ENCODE measurements at places on chromosomes 5 and 9.
A peak's percentile ranks its signal among the peaks of the same experiment; 100 is the strongest.

DNA sequence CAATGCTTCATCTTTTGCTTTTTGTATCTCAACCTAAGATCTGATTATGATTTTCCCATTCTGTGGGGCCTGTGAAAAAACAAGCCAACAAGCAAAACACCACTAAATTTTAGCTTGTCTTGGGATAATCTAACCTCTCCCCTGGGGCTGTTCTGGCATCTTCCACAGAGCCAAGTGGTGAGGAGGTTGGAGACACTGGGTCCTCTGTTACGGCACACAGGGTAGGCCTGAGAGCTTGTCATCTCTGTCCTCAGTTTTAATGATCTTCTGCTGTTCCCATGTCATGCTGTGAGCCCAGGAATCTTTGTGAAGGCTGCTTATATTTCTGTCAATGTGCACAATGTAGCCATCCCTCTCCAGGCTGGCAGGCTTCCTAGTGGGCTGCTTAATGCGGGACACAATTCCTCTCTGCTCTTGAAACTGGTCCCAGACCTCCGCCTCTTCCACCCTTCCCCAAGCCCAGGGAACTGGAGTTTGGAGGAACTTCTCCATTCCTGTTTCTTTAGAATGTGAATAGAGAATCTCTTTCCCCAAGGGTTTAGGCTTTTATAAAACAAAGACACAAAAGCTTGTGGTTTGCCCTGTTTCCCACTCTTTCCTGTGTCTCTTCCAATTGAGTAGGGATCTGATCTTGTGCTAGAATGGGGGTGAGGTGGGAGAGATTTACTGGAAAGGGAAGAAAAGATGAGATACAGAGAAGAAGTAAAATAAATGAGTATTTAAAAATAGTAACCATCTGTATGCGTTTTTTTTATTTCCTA is 30.9 kb upstream of the SEMA6A start:
- DNase-seq: no peak

DNA sequence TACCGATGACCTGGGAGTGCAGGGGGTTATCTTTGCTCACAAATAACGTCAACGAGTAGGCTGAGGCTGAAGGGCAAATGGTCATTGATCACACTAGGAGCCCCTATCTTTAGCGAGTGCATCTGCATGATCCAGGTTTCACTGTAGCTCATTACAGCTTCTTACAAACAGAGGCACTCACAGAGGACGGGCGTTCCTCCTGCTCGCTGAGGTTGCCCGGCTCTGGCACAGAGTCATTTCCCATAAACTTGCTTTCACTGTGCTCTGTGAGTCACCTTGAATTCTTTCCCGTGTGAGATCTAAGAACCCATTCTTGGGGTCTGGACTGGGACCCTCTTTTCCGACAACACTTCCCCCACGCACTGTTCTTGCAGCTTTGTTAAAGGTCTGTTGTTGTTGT is 1.9 kb upstream of the PAEP start:
- no peak for DNase-seq

DNA sequence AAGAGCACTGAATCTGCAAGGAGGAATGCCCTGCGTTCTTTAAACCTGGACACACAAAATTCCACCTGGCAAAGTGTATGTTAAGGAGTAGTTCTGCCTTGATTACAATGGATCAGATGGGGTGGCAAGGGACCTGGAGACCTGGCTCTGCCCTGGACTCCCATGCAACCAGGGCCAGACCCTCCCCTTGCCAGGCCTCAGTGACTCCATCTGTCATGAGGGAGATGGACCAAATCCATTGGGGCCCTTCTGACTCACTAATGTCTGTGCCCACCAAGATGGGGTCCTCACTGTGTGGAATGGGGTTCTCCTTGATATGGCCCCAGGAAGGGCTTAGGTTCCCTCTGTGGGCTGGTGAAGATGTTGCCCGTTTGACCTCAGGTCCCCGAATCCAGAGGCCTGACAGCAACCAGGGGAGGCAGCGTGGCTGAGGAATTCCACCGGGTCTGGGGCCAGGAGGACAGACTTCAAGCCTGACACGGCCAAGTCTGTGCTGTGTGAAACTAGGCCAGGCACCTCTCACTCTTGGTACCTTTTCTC is 100.3 kb downstream of the PAX5 start:
- DNase-seq: no peak

GRCh38 chr9:38054653-38055052 is 14.4 kb downstream of the SHB start:
- DNase-seq: no peak

DNA sequence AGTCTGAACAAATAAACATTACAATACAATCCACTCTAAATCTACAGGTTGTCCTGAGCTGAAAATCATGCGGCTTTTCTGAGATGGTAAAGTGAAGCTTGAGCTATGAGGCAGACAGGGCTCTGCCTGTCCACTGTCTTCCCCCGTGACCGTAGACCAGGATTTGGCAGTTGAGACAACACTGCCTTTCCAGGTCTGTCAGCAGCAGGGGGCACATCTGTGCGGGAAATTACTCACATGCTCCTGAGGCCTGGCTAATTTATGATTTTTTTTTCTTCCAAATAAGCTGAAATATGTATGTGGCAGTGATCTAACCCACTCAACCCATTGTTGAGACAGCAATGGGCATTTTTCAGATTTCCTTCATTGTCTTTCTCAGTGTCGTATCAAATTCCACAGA is 307.9 kb downstream of the FBXL7 start:
- DNase-seq: no peak

DNA sequence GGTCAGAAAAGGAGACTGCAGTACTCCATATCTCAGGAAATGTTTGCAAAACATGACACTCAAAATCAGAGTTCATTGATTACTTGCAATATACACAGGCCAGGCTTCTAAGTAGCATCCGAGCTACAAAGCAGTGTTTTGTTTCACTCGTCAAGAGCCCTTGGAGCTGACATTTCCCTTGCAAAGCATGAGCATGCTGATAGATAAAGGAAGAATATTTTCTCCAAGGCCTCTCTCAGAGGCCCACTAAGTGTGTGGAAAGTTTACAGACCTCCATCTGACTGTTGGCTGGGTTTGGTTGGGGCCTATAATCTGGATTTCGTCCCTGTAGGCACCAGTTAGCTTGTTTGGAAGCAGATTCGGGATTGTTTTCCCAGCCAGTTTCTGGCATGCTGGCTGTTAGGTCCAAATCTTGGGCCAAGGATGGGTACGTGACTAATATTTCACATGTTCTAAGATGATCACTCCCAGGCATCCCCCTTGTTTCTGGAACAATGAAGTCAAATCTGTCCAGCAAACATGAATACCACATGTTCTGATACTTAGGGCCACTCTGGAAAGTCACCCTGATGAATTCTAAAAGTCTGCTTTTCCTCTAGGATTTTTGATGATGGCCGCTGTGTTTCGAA is 161.3 kb downstream of the RFK start:
- no peak for DNase-seq

- no peak for DNase-seq
Observed at GRCh38 chr9:91812191-91812590, 137.8 kb downstream of the ROR2 start.

DNA sequence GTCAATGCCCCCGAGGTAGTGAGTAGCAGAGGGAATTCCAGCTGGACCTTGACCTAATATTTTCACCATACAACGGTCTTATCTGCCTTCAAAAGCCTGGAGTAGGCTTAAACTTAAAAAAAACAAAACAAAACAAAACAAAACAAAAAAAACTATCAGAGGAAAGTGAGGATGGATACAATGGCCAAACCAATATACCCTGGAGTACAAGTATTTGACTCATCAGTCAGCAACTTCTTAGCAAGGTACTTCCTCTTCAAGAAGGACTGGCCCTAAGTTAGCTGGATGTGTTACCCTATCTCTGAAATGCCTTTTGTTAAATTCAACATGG is 160.6 kb upstream of the GNA14 start:
- DNase-seq: no peak

DNA sequence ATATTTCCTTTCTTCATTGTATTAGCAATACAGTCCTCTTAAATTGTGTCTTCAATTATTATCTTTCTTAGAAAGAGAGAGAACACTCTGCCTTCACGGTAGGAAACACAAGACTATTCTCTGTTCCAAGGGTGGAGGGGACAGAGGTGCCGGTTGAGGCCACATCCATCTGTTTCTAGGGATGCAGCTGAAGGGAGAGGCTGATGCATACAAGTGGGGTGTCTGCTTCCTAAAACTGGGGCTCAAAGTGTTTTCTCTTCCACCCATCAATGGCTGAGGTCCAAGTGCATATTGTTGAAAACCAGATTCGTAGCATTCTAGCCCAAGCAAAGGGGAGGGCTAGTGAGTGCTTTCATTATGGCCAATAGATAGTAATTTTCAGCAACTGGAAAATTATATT is 9.5 kb downstream of the IRX2 start:
- no peak for DNase-seq

- DNase-seq: no peak
Observed at GRCh38 chr9:70195456-70195855, 63.3 kb upstream of the SMC5 start.

DNA sequence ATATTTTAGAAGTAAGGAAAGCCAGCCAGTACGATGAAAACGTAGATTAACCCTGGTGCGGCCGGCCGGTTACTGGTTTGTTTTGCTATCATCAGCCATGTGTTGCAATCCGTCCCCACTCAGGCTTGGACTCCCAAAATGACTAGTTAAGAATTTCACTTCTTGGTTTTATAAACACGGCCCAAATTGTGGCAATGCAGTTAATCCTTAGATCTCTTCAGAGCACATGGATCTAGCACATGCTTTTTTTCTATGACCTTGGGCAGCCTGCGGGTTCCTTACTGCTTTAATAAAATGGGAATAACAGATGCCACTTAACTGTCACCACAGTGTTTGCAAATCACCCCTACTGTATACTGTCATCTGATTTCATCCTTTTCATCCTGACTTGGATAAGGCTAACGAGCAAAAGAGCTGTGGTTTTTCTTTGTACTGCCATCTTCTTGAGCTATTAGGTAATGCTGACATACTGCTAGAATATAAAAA is 1.5 kb downstream of the NDFIP1 start:
- no peak for DNase-seq

DNA sequence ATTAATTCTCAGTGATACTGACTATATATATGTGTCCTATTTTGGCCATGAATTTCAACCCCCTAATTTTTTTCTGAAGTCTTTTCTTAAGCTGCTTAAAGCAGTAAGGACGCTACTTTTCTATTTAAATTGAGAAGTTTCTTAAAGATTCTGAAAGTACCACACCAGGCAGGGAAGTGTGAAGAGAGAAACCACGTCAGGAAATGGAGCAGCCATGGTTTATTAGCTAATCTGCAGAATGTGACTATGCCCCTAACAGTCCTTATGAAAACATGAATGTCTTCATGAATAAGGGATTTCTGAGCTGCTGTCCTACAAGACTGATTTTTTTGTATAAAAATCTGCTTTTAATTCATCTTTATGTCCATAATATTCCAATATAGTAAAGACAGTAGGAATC is 1724.3 kb upstream of the C9orf72 start:
- DNase-seq: no peak

DNA sequence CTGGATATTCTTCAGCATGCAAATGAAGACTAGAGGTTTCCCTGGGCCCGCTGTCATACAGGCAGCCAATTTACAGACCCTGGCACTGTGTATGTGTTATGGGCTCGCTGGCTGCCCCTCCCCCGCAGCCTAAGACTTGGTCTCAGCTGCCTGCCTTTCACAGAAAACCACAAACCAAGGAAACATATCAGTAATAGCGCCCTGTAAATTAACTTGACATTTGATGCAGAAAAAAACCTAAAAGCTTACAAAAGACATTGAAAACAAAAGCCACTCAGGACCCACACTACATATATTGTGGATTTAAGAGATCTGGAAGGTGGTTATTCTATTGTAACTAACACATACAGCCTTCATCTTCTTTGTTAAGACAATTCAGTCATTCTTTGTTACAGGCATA is 287.0 kb upstream of the TMEM161B start:
- peak; percentile 1 for DNase-seq

DNA sequence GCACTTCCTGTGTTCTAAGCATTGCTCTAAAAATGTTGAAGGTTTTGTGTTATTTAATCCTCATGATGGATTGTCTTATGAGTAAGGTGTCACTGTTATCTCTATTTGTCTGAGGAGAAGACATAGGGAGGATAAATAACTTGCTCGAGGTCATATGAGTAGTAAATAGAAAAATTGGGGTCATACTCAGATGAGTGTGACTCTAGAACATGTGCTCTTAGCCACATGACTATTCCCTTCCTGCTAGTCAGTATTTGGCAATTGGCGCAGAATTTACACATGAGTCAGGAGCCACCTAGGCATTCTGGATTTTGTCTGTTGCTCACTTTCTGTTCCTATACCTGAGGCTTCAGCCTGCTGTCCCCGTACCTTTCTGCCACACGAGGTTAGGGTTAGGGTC is 234.6 kb upstream of the CD180 start:
- no peak for DNase-seq

- DNase-seq: no peak
Observed at GRCh38 chr9:127452691-127453090, 1.4 kb downstream of the LRSAM1 start.

- no peak for DNase-seq
Observed at GRCh38 chr9:135224921-135225541, 137.6 kb downstream of the OLFM1 start.

- no peak for DNase-seq
Observed at GRCh38 chr5:154058055-154059038, 19.6 kb downstream of the MFAP3 start.

DNA sequence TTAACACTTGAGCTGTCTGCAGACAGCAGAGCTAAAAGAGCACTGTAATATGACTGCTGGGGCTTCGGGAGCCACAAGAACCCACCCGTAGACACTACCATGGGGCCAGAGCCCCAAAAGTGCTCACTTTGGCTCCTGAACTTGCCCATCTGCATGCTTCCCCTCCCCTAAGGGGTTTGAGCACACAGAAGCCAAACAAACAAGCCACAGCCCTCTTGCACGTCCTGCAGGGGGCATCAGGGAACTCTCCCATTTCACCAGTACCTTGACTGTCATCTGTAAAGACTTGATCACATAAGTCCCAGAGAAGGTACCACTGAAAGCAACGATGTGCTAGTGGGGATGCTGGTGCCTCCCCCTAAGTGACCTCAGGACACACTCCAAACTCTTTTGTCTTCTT is 681.8 kb downstream of the SEMA5A start:
- DNase-seq: no peak

DNA sequence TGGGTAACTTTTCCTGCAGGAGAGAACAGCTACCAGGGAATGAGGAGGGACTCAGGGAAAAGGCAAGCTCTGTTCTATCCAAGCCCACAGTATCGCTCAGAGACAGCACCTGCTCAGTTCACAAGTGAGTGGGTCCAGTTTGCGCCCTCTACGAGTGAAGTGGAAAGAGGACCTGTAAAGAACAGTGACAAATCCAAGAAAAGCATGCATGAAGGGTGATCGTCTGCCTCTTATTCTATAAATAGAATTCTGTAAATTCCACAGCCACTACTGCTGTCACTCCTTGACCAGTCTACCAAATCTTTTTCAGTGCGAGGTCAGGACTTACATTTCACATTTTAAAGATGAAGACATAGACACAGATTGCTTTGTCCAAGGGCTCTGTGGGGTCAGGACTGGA is 117.5 kb downstream of the ENTREP1 start:
- DNase-seq: no peak

- DNase-seq: peak; percentile 37
Observed at GRCh38 chr9:76911971-76912370, 6.1 kb upstream of the PRUNE2 start.

- peak; percentile 79 for DNase-seq
Observed at GRCh38 chr9:87497080-87497603, 525 bp upstream of the DAPK1 start.

GRCh38 chr5:109028608-109029299 is 281.1 kb downstream of the FER start:
- no peak for DNase-seq

- DNase-seq: no peak
Observed at GRCh38 chr9:123073991-123074422, 40.5 kb downstream of the GPR21 start.
